Glutamatergic neuron (in vitro differentiated cells): ENCODE measurements at places on chromosomes 2 and 18. TPM values are rescaled to one million over a fixed set of nuclear protein-coding genes. Genes with fewer than 3 reads are reported as not detected.

The SLC38A11 gene
- not detected for total RNA-seq

The SIX3 gene
- 0.86 TPM for total RNA-seq

DNA sequence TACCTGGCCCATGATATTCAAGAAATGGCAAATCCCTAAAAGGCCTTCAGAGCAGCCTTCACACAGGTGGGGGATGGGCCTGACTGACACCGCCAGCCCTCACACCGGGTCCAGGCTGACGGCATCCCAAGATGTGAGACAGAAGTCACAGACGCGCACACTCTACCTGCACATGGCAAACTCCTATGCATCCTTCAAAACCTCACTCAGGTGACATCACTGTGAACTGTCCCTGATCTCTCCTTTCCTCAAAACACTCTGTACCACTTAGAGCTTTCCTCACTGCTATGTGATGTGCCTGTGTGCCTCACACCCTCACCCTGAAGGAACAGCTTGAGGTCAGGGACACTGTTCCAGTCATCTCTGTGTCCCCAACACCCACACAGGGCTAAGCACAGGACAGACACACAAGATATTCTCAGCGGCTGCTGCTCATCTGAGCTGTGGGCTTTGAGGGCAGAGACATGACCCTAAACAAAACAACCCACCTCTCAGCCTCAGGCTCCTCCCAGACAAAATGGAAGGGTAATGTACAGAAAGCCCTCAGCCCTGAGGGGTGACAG lies 27.5 kb downstream of the BIN1 start:
- peaks cover 9% of the 10 kb centered on the region for H3K27me3 ChIP-seq
- H3K36me3 ChIP-seq, result no peaks in the 10 kb centered on the region

DNA sequence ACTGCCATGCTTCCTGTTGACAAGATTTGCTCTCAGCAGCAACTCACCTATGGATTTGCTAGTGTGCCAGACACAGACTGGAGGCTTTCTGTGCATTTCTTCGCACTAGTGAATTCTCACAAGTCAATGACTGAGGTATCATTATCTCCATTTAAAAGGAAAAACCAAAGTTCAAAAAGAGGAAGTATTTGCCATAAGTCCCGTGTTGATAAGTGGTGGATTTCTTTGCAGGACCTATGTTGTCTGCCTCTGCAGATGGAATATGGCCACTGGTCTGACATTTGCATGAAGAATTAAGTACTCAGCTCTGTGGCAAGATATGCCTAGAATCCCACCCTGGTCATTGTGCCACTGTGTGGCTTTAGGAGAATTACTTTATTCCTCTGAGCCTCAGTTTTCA lies 299.6 kb downstream of the PAX3 start:
- no peak overlapping the region for H3K4me3 ChIP-seq
- H3K27ac ChIP-seq, result no peak overlapping the region
- peaks cover 3% of the 10 kb centered on the region for H3K27me3 ChIP-seq
- peaks cover 4% of the 10 kb centered on the region for H3K36me3 ChIP-seq
- no peak for DNase-seq

DNA sequence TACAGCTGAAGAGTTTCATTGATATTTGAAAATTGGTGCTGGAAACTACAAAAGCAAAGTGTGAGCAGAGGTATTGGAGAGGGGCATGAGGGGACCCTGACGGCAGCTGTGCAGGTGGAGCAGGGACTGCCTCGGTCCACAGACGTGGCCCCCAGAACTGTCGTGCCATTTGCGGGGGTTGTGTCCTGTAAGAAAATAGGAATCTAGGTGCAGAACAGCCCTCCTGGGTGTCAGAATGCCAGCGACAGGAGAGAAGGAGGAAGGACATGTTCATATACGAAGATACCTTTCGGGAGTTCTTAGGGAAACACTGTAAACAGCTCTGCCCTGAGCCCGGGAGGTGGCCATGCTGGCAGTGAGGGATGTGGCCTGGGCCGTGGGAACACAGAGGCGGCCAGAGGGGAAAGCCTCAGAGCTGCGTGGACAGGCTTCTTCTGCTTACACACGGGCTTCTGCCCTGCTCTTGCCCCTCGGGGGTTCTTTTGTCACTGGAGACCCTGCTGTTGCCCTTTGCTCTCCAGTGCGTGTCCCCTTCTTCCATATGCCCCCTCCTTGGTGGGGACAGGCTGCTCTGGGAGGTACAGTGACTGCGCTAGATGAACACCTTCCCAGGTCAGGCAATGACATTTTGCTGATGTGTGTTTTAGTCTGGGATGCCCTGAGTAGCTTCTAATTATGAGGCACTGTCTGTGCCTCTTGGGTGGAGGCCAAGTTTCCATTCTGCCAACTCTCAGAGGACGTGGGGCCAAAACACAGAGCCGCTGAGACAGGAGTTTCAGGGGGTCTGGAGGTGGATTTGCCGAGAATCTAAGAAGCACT lies 81.9 kb upstream of the TXNDC2 start:
- peaks cover 29% of the 10 kb centered on the region for H3K4me1 ChIP-seq
- H3K27ac ChIP-seq, result peak overlapping the region; percentile 23
- peaks cover 2% of the 10 kb centered on the region for H3K27me3 ChIP-seq
- peak; percentile 39 for DNase-seq

DNA sequence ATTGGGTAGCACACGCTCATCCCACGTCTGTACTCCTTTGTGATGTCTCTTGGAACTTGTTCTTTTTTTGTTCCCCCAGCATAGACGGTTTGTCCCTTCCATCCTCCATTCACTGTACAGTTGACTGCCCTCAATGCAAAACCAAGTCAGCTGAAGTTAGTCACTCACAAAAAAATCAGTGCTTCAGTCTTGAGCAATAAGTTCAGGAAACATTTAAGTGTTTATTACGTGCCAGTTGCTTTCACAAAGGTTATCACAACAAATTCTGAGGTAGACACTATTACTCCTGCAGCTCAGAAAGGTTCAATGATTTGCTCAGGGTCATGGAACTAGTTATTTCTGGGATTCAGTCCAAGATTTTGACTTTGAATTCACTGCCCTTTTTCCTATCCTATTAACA lies 102.2 kb downstream of the PDE1A start:
- H3K36me3 ChIP-seq, result no peaks in the 10 kb centered on the region
- H3K27me3 ChIP-seq, result peaks cover 1% of the 10 kb centered on the region
- H3K27ac ChIP-seq, result no peak overlapping the region
- H3K4me1 ChIP-seq, result peaks cover 2% of the 10 kb centered on the region
- DNase-seq, result no peak
